Activated T-cell treated with anti-CD3 and anti-CD28 coated beads, Interleukin-2, amount 50 U/mL, for 48 hours (primary cell): ENCODE measurements at places on chromosomes 7 and 10.

DNA sequence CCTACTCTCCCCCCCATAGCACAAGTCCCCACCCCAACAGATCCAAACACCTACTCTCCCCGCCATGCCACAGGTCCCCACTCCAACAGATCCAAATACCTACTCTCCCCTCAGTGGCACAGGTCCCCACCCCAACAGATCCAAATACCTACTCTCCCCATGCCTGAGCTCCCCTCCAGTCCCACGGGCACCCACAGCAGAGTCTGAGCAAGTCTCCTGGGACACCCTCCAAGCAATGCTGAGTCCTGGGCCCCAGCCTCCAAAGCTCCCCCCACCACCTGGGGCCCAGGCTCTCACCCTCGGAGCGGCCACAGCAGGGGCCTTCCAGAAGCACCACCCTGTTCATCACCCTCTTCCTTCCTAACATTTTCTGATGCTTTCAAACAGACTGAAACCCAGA is 63.9 kb upstream of the DNAAF5 start:
- DNase-seq = no peak

GRCh38 chr7:21675255-21675654 is 132.4 kb downstream of the DNAH11 start:
- no peak for DNase-seq

DNA sequence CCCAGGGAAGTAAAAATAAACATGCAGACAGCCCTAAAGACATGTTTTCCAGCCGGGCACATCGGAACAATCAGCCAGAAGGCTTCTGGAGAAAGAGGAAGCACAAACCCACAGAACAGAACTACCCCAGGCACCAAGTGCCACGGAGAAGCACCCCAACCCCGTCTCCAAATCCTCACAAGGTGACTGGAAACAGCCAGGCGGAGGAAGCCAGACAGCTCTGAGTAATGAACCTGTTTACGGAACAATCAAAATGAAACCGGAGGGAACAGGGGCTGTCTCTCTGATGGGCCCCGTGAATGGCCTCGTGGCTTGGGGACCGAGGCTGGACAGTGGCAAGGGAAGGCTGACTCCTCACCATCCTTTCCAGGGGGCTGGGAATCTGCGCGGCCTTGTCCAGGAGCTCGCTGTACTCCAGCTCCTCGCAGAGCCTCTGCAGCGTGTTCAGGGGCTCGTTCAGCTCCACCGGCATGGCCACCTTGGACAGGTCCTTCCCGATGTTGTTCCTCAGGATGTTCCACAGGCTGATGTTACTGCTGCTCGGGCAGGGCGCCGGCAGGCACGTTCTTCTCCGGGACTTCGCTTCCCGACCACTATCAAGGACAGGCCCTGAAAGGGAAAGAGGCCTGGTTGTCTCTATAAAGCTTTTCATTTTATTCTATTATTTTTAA is 77.0 kb upstream of the GSDME start:
- DNase-seq = no peak

GRCh38 chr10:97207756-97208346 is 22.1 kb upstream of the SLIT1 start:
- no peak for DNase-seq

DNA sequence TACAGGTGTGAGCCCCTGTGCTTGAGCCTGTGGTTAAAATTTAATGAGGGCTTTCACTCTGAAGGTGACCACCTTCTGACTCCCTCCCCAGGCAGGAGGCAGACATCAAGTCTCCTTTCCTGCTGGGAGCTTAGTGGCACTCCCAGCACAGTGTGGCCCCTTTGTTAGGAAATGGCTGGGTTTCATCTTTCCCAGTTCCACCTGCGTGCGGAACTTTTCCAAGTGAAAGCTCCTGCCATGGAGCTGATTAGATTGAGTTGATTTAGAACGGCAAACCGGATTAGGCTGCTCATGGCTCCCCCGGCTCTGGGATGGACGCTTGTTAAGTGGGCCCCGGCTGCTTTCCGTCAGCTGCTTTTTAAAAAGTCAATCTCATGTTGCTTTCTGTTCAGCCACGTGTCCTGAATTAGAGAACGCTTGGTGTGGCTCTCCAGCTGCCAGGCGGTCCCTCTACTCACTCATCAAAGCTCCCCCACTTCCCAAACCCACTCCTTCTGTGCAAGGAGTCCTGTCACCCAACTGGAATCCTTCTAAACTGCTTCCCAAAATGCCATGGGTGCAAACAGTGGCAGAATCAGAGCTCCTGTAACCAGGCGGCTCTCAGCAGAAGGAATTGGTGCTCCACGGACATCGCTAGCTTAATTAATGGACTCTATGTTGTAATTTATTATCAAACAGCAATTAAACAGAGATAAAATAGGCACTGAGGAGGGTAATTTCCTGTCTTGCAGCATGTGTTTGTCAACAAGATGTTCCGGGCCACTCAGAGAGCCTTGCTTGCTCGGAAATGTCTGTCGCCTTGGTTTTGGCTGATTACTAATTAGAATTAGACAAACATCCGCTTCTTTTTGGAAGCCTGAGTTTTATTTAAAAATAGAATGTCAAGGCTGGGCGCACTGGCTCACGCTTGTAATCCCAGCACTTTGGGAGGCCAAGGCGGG is 551.2 kb downstream of the GALNT17 start:
- no peak for DNase-seq

GRCh38 chr7:95824616-95825015 is 52.3 kb downstream of the DYNC1I1 start:
- DNase-seq = no peak

DNA sequence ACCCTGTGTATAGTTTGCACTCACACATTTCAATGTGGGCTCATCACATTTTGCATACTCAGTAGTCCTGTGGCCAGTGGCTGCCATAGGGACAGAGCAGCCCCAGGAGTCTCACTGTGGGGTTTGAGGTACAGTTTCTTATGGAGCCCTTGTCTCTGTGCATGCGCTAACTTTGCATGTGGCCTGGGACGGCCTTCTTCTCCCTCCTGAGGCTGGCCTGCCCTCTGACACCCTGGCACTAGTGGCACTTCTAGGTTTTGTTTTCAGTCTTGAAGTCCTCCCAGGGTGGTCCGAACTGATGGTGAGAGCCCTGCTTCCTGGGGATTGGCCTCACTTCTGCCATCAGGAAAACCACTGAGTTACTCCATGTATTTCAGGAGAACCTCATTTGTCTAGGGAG is 21.2 kb downstream of the NACAD start:
- DNase-seq = no peak

- no peak for DNase-seq
Measured at GRCh38 chr10:112802411-112803022, 147.5 kb upstream of the TCF7L2 start.

GRCh38 chr10:123096452-123096851 is 39.3 kb upstream of the HMX3 start:
- DNase-seq = no peak

GRCh38 chr10:29387269-29387668 is 98.4 kb downstream of the LYZL1 start:
- DNase-seq = no peak

GRCh38 chr7:135913404-135913803 is 63.8 kb downstream of the MTPN start:
- no peak for DNase-seq

DNA sequence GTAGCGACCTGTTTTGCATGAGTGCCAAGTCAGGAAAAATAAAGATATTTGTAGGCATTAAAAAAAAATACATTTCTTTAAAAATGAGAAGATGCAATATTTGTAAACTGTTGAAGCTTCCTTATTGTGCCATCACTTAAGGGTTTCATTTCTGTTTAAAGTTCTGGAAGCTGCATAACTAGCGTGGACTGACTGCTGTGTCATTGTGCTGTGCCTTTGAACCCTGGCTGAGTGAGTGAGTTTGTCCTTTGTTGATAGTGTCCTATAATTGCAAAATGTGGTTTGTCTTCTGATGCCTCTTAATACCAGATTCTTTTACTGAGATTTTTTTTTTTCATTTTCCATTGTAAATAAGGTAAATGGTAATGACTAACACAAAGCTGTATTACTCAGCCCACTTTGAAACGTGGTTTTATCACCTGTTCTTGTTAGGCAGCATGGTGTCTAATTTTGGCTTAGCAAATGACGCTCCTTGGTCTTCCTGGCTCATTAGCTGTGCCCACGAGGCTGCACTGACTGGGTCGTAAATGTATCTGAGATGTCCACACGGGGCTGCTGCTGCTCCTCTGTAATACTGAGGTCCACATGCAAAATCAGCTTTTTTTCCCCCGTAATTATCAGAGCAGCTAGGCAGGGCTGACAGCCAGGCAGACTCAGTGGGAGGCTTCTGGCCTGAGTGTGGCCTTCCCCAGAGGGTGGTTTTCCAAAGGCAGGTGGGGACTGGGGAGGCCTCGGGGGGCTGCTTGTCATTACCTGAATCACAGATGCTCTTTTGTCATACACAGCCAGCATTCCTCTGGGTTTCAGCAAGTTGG is 14.8 kb downstream of the ZSCAN25 start:
- DNase-seq = peak; percentile 61

GRCh38 chr10:78876449-78876848 is 192.3 kb upstream of the ZMIZ1 start:
- no peak for DNase-seq

DNA sequence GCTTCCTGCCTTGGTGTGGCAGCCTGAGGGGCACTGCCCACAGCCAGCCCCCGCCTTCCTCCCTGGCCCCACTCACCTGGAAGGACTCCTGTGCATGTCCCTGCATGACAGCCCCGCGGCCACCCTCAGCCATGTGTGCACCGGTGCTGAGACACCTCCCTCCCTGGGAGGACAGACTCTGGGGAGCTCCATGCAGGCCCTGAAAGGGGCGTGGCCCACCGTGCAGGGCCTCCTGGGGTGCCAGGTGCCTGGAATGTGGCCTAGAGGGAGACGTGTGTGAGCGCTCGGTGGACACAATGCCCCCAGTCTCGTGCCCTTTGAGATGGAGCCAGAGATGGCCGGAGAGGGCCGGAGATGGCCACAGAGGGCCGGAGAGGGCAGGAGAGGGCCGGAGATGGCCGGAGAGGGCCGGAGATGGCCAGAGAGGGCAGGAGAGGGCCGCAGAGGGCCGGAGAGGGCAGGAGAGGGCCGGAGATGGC is 59.1 kb upstream of the PPP2R2D start:
- DNase-seq = no peak

DNA sequence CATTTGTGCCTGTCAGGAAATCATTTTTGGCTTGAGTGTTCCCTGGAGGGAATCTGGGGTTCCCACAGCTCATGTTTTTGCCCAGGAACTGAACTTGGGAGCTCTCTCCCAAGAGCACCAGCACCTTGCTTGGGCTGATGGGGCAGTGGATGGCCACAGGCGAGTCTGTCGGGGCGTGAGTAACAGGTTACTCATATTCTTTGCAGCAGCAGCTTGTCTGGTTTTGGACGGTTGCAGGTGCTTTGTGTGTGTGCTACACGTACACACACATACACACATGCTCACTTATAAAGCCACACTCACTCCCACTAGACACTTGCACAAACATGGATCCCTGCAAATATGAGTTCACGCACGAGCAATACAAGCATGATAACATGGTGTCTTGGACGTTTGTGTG is 2.9 kb upstream of the PALD1 start:
- peak; percentile 41 for DNase-seq

DNA sequence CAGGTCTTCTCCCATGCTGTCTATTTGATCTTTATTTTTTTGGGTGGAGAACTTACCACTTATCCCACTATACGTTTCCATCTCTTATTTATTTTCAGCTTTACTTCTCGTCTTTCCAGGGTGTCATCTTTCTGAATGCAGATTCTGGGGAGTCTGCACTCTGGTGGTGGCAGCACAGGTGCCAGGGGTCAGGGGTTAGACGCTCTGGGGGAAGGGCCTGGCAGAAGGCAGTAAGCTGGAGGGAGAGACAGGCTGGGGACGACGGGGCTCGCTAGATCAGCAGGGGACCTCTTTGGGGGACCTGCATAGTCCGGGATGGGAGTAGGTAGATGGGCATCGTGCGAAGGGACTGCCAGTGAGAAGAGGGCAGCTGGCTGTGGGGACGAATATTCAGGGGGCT is 22.3 kb downstream of the CHST12 start:
- no peak for DNase-seq

DNA sequence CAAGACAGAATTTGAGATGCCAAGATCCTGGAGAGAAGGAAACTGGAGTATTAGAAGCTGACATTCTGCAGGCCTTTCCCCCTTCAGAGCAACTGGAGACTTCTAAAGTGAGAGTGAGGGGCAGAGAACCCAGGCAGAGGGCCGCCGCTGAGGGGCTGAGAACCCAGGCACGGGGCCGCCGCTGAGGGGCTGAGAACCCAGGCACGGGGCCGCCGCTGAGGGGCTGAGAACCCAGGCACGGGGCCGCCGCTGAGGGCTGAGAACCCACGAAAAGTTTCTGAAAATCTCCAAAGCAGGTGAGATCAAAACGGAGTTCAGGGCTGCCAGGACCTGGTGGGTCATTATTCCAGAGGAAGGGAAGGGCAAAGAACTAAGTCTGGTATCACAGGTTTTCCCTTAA is 126.2 kb downstream of the DLG5 start:
- DNase-seq = no peak
